ENCODE measurements at places on chromosomes 2 and 18.

DNA sequence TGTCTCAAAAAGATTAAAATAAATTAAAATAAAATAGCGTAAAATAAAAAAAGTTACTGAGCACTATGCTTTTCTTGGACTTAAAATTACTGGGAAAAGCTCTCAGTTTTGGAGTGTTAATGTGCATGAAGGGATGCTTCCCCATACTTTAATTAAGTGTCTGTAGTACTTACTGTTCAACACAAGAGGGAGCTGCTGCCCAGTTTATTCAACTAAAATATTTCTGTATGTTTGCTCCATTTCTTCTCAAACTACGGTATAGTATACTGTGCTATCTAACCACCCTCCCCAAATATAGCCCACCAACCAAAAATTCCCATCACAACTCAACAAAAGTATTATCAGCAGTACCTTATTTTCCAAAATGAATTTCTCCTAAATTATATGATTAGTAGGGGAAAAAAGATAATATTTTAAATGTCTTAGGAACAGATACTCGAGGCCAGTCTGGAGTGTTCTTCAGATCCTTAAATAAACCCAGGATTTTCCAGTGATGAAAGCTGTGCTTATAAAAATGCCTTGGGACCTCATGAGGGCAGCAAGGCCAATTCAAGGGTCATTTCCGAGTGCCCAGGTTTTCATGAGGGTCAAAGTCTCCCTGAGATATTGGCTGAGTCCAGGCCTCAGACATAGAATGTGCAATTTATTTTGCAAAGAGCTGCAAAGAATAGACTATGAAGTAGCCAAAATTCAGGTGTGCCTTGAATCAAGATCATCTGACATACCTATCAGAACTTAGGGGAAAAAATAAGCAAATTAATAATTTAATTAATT is 64.1 kb downstream of the CHRNA1 start:
- DNase-seq = no peak

GRCh38 chr2:26769089-26769761 is 5.1 kb downstream of the SLC35F6 start:
- no peak for DNase-seq

DNA sequence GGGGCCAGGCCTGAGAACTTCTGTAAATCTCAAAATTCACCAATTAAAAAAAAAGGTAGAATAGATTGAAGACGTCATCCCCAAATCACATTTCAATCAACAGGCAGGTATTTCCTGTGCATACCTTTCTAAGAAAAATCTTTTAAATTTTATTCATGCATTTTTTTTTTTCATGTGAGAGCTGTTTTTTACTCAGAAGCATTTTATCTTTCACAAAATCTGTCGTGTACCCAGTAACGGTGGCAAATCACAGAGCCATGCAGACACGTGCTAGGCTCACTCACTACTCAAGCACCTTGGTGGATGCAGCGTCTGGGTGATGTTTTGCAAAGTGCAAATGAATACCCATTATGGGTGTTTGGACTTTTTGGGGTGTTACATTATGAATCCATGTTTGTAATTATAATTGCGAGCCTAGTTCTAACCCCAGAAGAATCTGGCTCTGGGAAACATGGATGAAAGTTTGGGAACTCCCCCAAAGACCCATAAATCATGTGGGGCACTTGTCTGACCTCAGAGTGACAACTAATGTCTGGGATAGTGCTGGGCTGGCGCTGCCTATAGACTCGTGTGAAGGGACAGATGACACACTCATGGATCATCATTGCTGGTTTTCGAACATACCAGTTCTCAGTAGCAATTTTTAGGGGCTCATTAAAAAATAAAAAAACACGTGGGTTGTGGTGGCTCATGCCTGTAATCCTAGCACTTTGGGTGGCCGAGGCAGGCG is 335.2 kb downstream of the LPIN1 start:
- DNase-seq = no peak

- no peak for DNase-seq
Measured at GRCh38 chr2:240946654-240947053, 40.5 kb downstream of the CROCC2 start.

- no peak for DNase-seq
Measured at GRCh38 chr2:28325567-28326468, 66.8 kb upstream of the FOSL2 start.

DNA sequence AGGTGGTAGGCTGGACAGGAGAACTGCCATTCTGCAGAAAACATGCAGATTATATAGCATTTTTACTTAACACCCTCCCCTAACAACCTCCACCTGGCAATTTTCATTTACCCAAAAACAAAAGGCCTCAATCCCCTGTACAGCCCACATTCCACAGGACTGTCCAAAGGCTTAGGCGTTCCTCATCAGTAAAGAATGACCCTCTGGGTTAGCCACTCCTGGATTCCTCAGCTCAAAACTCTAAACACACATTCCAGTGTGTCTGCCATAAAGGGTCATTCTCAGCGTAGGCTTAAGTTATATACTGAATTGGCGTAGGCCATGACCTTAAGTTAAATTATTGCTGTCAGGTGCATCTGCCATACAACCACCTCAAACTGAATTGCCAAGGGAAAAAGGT is 261.8 kb upstream of the CHAC2 start:
- no peak for DNase-seq

- DNase-seq = no peak
Measured at GRCh38 chr18:40249390-40250080, 1705.5 kb upstream of the PIK3C3 start.

GRCh38 chr2:224513991-224514390 is 71.2 kb downstream of the CUL3 start:
- DNase-seq = no peak

DNA sequence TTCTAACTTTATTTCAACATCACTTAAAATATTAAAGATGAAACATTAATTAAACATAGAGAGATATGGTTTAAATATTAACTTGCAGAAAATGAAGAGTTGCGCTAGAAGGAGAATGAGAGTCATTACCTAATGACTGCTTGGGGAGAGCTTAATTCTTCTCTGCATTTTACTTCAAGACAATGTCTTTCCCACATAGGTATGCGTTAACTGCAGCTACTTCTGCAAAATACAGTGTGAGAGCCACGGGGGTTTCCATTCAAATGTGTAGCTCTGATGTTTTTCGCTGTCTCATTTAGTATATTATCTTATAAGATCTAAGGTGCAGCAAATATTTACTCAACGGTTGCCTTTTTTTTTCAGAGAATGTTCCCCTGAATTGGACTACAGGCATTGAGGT is 126.7 kb downstream of the TMX3 start:
- no peak for DNase-seq

GRCh38 chr2:11144738-11145079 is 10.6 kb upstream of the SLC66A3 start:
- no peak for DNase-seq

DNA sequence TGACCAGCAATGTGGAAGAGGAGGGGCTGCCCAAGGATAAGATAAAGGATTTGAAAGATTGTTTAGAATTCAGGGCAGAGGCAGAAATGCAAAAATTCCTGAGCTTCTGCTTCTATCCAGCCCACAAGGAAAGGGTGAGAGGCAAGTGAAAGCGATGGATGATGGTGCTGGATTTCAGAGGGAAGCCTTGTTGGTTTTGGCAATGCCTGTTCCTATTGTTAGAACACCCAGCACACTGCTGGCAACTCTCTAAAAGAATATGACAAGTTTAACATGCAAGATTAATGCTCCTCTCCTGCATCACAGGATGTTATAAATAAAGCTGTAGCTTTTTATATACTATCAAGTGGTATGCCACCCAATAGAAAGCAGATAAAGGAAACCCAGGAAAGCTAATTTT is 92.6 kb downstream of the ZNF385B start:
- no peak for DNase-seq

DNA sequence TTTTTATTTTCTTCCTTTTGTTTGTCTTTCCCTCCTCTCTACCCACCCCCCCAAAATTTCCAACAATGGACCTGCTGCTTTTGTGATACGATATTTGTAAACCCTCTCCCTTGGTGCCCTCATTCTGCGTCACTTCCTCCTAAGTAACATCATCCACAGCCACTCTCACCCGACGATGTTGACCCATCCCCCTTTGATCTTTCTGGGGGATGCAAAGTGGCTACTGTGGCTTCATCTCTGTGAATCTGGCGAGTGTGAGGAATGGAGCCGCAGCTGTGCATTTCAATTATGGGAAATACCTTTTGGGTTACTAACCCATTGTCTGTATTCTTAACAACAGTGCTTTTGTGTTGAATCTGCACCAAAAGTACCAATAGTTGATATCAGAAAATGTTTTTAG is 19.4 kb downstream of the ANTXR1 start:
- no peak for DNase-seq

DNA sequence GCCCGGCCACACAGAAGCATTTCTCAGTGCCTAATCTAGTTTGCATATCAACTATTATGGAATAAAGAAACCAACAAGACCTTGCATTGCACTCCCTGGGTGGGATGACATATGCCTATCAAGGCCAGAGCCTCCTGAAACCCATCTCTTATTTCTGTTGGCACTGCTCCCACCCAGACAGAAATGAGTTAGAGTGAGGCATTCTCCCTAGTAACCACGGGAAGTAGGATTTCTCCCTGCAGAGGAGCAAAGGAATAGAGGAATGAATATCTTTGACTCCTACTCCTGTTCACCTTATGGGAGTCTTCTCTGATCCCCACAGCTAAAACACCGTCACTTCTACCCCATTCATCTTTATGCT is 24.2 kb upstream of the SCYGR1 start:
- DNase-seq = no peak

DNA sequence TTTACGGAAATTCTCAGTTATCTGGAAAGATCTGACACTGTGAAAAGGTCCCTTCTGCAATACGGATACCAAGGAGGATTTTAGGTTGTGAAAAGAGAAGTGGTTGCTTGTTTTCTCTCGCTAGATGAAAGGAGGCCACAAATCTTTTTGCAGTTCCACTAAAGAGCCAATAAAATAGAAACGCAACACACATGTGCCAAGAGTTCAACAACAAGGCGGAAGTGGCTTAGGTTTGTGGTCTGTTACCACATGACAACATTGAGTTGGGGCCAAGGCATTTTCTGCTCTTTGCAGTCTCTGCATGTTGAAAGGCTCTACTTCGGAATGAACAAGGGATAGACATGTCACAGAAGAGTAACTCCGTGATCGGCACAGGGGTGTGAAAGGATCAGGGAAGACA is 115.7 kb upstream of the OSR1 start:
- DNase-seq = no peak

GRCh38 chr2:61537277-61537949 is 743 bp downstream of the XPO1 start:
- DNase-seq = no peak

DNA sequence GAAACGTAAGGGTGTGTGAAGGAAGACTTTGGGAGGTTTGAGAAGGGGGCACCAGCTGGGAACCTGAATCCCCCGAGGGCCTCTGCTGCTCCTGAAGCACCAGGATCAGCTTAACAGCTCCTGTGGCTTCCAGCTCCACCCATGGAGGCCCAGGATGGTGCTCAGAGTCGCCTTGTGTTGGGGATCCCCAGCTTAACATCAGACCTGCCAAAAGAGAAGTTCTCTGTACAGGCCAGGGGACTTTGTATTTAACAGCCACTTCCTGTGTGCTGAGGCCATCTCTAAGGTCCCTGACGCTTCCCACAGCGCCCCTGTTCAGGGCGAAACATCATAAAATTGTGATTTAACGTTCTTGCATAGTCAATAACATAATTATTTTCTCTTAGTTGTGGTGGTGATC is 77.5 kb downstream of the NCK2 start:
- DNase-seq = no peak

All from stimulated activated CD8-positive, alpha-beta memory T cell treated with anti-CD3 and anti-CD28 coated beads, Interleukin-4, amount 100 ng/mL, for 4 hours (primary cell).